ENCODE measurements at places on chromosomes 6 and 20.

- DNase-seq, result no peak
Measured at GRCh38 chr6:111823831-111824607, 49.2 kb downstream of the FYN start.

- peak; percentile 70 for DNase-seq
Measured at GRCh38 chr20:25000268-25000801, 7.8 kb upstream of the APMAP start.

DNA sequence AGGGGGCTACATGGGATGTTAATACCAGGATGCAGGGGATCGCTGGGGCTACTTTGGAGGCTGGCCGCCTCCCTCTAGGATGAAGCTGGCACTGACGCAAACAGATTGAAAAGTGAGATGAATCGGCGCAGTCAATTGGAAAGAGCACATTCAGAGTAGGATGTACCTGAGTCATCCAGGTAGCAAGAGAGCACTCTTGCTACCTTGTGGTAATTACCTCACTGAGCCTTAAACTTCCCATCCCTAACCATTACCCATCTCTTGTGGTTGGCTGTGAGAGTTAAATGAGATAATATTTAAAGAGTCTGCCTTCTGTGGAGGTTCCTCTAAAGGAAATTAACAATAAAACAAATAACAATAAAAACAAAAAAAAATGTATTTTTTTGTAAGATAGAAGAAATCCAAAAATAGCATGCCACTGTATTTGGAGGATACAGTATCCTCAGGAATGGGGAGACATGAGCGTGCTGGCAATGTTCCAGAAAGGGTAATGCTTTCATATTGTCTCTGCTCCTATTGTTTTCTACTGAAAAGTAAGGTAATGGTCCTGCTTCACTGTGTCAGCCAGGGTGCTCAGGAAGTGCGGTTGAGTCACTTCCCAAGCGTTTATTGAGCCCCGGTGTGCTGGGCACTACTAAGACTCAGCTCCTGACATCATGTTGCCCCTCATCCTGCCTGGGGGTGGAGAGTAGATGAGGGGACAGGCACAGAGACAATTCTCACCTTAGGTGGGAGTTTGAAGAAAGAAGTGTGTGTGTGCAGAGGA lies 301.1 kb downstream of the EYA4 start:
- DNase-seq, result no peak

GRCh38 chr6:35728683-35729678 lies 7.9 kb upstream of the ARMC12 start:
- DNase-seq, result no peak

GRCh38 chr20:39946931-39947330 lies 742.1 kb downstream of the MAFB start:
- no peak for DNase-seq

DNA sequence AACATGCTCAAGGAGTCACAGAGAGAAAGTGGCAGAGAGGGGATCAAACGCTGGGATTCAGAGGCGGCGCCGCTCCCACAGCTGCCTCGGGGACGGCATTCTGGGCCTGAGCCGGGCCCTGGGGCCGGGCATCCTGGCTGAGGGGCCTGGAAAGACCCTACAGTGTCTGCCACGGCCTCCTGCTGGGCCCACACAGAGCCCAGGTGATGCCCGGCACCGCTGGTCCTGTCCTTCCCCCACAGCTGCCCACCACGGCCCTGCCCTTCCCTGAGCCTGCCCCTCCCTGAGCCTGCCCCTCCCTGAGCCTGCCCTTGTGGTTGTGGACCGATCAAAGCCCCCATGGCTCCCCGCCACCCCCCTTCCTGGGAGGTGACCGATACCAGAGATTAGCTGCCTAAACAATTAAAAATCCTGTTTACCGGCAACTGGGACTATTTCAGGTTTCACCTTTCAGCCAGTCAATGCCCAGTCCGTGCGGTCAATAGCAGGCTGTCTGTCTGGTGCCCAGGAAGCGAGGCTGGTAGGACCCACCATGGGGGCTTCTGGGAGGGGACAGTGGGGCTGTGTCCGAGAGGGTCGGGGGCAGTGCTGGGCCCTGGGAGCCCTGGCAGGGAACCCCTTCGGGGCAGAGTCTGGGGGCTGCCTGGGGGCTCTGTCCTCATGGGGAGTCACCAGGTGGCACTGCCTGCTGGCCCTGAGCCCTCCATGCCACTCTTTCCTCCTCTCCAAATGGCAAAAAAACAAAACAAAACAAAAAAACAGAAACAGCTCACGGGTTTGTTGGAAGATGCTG lies 55.4 kb upstream of the GATA5 start:
- no peak for DNase-seq

- DNase-seq, result no peak
Measured at GRCh38 chr6:90241229-90241880, 55.3 kb downstream of the BACH2 start.

DNA sequence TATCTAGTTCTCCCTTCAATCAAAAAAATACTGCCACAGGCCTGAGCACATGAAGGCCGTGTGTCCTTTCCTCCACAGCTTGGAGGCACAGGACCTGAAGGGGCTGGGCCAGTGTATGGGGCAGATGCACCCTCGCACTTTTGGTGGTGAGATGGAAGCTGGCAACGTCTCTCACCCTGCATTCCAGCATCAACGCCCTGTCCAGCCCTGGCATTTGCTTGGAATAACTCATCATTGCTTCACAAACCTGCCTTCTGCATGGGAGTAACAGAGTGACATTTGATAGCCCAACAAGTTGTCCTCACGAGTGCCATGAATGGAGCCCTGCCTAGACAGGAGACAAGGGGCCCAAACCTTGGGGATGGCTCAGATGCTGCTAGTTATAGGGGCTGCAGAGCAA lies 257.9 kb downstream of the SMOC2 start:
- DNase-seq, result no peak

DNA sequence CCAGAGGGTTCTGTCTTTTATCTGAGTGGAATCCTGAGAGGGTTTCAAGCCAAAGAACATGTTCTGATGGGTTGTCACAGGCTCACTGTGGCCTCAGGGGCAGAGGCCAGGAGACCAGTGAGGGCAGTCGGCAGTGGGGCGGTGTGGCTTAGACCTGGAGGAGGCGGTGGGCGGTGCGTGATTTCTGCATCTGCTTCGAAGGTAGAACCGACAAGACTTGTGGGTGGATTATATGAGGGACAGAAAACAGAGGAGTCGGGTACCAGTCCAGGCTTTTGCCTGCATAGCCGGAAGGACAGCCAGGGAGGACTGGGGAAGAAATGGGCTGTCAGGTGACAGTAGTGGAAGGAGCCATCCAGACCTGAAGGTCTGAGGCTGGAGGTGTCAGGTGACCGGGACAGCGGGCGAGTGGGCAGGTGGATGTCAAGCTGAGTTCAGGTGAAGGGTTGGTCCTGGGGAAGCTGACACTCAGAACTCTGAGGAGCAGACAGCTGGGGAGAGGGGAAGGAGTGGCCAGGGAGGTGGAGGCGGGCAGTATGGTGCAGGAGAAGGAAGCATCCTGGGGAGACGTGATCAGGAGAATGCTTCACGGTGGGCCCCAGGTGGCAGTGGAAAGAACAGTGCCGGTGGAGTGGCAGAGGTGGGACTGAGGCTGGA lies 3.1 kb downstream of the CTSZ start:
- peak; percentile 54 for DNase-seq

- DNase-seq, result no peak
Measured at GRCh38 chr6:148884461-148884860, 137.6 kb downstream of the UST start.

- DNase-seq, result no peak
Measured at GRCh38 chr20:48841875-48842529, 14.2 kb upstream of the PREX1 start.

DNA sequence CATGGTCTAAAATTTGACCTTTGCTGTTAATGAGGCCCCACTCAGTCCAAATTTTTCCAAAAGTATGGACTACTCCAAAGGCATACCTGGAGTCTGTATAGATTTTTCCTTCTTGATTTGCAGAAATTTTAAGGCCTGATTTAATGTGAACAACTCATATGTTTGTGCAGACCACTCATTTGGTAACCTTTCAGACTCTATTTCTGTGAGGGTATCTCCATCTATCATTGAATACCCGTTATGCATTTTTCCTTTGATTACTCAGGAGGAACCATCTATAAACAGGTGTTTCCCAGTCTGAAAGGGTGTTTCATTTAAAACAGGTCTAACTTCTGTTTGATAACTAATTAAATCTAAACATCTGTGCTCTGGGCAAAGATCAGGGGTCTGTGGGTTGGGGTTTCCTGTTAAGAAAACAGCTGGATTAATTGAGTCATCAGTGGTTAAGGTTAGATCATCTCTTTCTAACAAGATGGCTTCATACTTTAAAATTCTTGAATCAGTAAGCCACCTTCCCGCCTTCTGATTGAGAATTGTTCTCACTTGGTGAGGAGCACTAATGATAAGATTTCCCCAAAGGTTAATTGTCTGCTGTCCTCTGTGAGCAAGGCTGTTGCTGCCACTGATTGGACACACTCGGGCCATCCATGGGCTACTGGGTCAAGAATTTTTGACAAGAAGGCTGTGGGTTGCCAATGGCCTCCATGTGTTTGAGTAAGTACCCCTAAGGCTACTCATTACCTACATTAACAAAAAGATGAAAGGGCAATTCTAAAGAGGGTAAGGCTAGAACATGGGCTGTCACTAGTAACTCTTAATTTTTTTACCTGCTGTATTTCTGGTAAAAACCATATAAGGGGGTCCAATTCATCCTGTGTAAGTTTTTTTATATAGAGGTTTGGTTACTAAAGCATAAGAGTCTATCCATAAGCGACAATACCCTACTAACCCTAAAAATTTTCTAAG lies 24.1 kb downstream of the HLA-B start:
- no peak for DNase-seq

DNA sequence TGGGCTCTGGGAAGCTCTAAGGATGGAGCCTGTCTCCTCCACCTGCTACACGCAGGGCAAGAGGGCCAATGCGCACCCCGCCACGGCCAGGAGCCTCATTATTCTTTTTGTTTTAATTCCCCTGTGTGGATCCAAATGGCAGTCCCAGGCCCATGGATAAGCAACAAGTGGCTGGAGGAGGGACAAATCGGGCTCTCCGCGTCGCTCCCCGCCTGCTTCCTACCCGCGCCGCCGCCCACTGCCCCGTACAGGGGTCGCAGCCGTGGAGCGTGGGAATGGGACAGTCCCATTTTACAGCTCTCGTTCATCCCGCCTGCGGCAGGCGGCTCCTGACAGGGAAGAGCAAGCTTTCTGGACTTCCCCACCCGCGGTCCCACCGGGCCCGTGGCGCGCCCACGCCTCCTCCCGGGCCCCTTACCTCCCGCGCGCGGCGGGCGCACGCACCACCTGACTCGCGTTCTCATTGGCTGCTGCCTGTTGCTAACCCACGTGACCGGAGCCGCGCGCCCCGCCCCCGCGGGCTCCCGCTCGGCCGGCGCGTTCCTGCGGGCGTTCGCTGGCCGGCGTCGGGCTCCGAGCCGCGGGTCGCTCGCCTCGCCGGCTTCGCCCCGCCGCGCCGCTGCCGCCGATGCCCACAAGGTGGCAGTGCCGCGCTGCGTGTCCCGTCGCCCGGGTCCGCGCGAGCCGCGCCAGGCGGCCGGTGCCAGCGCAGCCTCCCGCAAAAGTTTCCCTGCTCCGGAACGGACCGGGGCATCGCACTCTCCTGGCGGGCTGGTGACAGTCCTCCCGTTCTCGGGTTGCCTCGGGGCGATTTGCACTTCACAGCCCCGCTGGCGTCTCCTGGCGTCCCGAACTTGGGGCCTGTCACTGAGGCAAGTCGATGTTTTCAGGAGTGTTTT lies 93.3 kb downstream of the CD83 start:
- peak; percentile 95 for DNase-seq

DNA sequence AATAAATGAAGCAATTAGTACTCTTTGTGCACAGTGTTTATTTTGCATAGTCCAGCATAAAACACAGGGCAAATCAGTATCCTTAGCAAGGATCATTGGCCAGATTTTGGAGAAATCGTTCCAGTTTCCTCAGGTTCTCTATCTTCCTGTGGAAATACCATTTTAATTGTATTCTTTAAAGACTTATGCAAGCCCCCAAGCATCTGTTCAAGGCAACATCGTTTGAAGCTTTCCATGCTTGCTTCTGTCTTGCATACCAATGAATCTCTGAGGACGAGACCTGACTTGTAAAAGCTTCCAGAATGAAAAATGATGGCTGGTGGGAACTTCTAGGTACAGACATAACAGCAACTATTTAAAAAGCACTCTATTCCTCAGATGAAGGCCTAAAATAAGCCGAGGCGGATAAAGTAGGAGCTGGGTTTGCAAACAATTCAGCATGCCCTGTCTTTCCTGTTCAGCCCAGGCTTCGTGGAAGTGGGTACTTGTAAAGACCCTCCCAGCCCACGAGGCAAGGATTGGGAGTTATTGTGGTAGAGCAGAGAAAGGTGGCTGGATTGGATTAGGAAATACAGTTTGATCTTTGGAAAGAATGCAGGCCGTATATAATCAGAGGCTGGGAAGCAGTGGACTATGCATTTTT lies 21.6 kb downstream of the NRSN1 start:
- no peak for DNase-seq

- no peak for DNase-seq
Measured at GRCh38 chr6:87806635-87807034, 104.6 kb upstream of the AKIRIN2 start.

GRCh38 chr20:16926626-16927430 lies 178.7 kb downstream of the OTOR start:
- DNase-seq, result no peak

DNA sequence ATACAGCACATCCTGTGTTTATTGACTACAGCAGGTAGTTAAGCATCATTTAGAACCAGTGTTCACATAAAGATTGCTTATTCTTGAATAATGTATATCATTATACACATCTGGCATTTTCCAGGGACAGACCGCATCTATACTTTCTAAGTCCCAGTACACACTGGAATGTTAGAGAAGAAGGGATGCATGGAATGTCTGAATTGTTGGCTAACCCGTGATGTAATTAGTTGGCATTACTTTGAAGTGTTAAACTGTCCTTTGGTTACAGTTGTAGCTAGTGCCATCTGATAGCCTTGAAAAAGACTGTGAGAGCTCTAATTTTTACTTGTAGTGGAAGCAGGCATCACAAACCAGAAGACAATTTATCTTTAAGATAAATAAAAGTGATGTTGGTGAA lies 29.8 kb upstream of the MCHR2 start:
- no peak for DNase-seq

DNA sequence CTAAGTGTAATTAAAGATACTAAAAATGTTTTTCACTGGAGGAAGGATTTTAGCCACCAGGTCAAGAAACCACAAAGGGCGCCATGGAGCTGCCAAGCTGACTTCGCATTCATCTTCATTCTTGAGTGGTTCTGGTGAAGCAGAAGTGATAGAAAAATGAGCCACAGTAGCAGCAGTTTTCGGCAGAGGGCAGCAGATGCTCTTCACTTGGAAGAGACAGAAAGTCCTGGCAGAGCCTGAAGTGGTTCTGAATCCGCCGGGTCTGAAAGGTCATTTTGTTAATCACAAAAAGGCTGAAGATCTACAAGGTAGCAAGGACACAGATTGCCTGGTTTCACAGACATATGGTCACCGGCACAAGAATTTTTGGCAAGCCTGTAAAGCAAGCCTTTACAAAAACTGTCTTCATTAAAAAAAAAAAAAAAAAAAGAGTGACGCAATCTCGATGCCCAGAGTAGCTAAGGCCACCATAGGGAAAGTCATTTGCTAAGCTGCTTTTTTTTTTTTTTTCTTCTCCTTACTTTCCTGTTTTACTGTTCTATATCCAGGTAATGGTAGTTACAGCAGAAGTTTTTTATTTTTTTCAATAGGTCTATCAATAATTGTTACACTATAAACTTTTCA lies 345.1 kb upstream of the AGPAT4 start:
- peak; percentile 65 for DNase-seq

GRCh38 chr6:25309886-25310285 lies 30.7 kb downstream of the CARMIL1 start:
- no peak for DNase-seq

All from sciatic nerve (tissue), 2 donors.